A549 treated with dexamethasone at 1 μM for 4 hours (cell line): ENCODE measurements at places on chromosomes 12 and 14. TPM values are rescaled to one million over a fixed set of nuclear protein-coding genes. Genes with fewer than 3 reads are reported as not detected.

Gene OR6C2
- not detected in 5 replicates for total RNA-seq

Gene TSPAN11
- total RNA-seq = 0.06 to 0.15 TPM (median 0.13 TPM) in 5 replicates

Gene TEAD4
- total RNA-seq = 40.2 to 50.7 TPM (median 46.1 TPM) in 5 replicates

Gene RPL10L
- total RNA-seq = not detected in 5 replicates

Gene TAS2R9
- total RNA-seq = not detected in 5 replicates
